ENCODE measurements at places on chromosomes 1 and 21. TPM values are rescaled to one million over a fixed set of nuclear protein-coding genes. Genes with fewer than 3 reads are reported as not detected.

GRCh38 chr21:41803316-41803715 lies 36.5 kb upstream of the RIPK4 start:
- no peak overlapping the region for H3K4me3 ChIP-seq
- no peaks in the 10 kb centered on the region for H3K4me1 ChIP-seq
- no peaks in the 10 kb centered on the region for H3K27me3 ChIP-seq
- DNase-seq = no peak
- H3K36me3 ChIP-seq = no peaks in the 10 kb centered on the region

- DNase-seq = no peak
- no peaks in the 10 kb centered on the region for H3K27me3 ChIP-seq
- H3K36me3 ChIP-seq = no peaks in the 10 kb centered on the region
- no peaks in the 10 kb centered on the region for H3K4me1 ChIP-seq
Measured at GRCh38 chr1:235113183-235113917, 15.3 kb downstream of the TOMM20 start.

DNA sequence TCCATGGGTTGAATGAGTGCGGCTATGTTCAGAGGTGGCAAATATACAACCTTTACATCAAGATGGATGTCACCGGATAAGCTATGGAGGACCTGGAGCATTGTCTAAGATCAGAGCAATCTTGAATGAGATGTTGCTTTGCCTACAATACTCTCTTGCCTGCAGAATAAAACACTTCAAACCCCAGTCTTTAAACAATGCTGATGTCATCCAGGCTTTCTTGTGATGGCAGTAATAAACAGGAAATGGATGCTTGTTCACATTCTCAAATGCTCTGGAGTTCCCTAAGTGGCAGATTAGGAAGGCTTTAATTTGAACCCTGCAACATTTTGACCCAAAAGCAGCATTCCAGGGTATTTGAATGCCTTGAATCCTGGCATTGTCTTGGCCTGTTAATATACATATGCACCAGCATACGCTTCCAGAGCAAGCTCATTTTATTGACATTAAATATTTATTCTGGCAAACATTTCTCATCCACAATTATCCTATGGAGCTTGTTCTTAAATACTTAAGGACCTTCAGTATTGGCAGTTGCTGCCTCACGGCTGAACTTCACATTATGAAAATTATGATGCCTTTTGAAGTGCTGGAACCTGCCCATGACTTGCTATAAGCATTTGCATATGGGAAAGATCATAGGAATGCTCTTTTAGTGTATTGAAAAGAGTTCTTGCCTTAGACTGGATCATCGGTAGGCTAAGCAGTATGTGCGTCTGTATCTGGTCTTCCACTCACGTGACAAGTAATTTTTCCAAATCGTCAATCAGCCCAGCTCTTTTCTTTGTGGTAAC lies 422.7 kb downstream of the SIPA1L2 start:
- no peaks in the 10 kb centered on the region for H3K4me1 ChIP-seq
- H3K27ac ChIP-seq = no peak overlapping the region
- H3K36me3 ChIP-seq = no peaks in the 10 kb centered on the region
- H3K4me3 ChIP-seq = no peak overlapping the region
- DNase-seq = no peak

GRCh38 chr21:26489781-26490180 lies 83.3 kb downstream of the CYYR1 start:
- no peaks in the 10 kb centered on the region for H3K36me3 ChIP-seq
- DNase-seq = no peak
- no peaks in the 10 kb centered on the region for H3K27me3 ChIP-seq
- no peak overlapping the region for H3K27ac ChIP-seq
- H3K4me3 ChIP-seq = no peak overlapping the region

DNA sequence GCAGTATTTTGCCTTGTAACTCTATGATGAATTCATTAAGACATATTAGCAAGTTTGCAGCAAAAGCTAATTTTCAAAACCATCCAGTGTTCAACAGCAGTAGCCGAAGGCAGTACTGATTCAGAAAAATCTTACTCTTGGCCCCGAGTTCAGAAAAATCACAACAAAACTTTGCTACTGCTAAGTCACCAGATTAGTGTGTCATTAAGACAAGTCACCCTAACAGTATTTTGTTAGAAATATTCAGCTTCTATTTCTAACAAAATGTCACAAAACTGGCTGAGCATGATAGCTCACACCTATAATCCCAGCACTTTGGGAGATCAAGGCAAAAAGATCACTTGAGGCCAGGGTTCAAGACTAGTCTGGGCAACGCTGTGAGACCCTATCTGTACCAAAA lies 8.2 kb downstream of the GTF2B start:
- no peak overlapping the region for H3K27ac ChIP-seq
- no peaks in the 10 kb centered on the region for H3K27me3 ChIP-seq
- H3K4me1 ChIP-seq = no peaks in the 10 kb centered on the region

DNA sequence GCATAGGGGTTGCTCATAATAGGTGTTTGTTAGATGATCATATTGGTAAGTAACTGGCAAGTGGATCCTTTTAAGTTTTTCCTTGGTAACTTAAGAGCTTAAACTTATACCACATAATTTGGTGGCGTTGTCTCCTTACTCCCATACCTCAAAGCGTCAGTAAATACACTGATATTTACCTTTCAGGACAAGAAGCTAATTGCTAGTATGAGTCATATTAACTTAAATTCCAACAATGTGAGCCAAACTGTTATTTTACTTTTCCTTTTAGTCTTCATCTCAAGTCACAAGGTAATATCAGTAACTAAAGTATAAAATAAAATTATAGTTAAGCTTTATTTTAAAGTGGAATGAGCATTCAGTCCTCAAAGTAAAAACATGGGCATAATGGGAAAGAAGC lies 9.0 kb upstream of the SH3GLB1 start:
- H3K27me3 ChIP-seq = no peaks in the 10 kb centered on the region
- no peak for DNase-seq
- H3K27ac ChIP-seq = no peak overlapping the region
- no peaks in the 10 kb centered on the region for H3K4me1 ChIP-seq
- H3K4me3 ChIP-seq = no peak overlapping the region
- H3K36me3 ChIP-seq = no peaks in the 10 kb centered on the region

The EXOC8 gene
- 14.7 TPM for total RNA-seq

DNA sequence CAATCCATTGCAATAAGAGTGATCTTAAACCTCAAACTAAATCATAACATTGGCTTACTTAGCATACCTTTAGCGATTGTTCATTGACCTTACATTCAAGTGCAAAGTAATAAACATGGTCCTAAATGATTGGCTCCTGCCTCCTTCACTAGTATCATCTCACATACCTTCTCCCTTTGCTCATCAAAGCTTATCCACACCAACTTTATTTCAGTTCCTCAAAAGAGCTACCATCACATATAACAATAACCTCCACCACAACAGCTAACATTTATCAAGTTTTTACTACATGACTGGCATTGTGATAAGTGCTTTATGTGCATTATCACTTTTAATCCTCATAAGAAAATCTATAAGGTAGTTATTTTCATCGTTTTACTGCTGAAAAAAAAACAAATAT lies 198.8 kb downstream of the COL24A1 start:
- H3K4me3 ChIP-seq = no peak overlapping the region
- H3K4me1 ChIP-seq = no peaks in the 10 kb centered on the region
- no peaks in the 10 kb centered on the region for H3K36me3 ChIP-seq
- no peak for DNase-seq
